ENCODE measurements at places on chromosomes 12 and 14. TPM values are rescaled to one million over a fixed set of nuclear protein-coding genes. Genes with fewer than 3 reads are reported as not detected.

DNA sequence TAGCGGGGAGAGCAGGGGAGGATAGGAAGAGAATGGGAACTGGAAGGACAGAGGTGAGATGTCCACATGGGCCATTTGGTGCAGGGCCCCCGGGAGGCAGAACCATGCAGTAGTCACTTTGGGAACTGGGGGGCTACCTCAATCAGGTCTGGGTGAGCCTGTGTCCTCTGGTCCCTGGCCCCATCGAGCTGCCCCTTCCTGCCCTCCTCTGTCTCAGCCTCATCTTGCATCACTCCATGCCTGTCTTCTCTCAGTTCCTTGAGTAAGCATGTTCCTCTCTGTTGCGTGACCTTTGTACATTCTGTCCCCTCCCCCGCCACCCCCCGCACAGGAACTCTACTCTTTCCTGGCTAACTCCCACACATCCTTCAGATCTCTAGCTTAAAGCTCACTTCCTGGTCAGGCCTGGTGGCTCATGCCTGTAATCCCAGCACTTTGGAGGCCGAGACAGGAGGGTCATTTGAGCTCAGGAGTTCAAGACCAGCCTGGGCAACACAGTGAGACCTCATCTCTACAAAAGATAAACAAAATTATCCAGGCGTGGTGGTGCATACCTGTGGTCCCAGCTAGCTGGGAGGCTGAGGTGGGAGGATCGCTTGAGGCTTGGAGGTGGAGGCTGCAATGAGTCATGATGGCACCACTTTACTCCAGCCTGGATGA is 23.2 kb downstream of the FOS start:
- peak; percentile 71 for DNase-seq

The PSMA3 gene
- total RNA-seq, result 355 TPM

The CIROP gene
- total RNA-seq, result not detected

The DAO gene
- not detected for total RNA-seq

- DNase-seq, result no peak
Measured at GRCh38 chr12:76690921-76691700, 72.8 kb upstream of the ZDHHC17 start.

The HSPB8 gene
- total RNA-seq, result not detected

Measured in activated CD4-positive, alpha-beta memory T cell treated with anti-CD3 and anti-CD28 coated beads for 36 hours (primary cell).